ENCODE measurements at places on chromosomes 3 and 15. TPM values are rescaled to one million over a fixed set of nuclear protein-coding genes. Genes with fewer than 3 reads are reported as not detected.

DNA sequence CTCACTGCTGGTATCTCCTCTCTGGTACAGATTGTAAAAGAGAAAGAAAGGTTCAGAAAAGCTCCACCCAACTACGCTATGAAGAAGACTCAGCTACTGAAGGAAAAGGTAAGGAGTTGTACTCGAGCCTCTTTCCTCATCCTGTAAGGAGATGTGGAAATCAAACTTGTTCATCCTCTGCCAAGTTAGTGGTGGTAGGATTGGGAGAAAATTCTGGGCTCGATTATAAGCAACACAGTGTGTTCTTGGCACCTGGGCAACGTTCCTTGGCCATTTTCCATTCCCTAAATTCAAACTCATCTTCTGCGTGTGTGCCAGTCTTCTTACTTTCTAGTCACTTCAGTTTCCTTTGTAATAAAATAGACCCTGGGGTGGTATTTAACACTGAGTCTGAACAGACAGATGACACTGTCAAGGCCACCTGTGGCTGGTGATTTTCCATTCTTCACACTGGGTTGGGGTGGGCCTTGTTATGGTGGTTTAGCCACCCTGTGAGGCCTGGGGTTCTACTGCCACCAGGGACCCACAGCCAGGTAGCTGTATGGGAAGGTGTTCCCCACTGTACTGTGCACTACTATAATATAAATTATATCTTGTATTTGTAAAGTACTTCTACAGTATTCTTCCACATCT, 17.1 kb upstream of the ITPKA start:
- no peaks in the 10 kb centered on the region for H3K4me1 ChIP-seq
- no peak overlapping the region for H3K4me3 ChIP-seq
- H3K36me3 ChIP-seq, result peaks cover 21% of the 10 kb centered on the region
- DNase-seq, result no peak

DNA sequence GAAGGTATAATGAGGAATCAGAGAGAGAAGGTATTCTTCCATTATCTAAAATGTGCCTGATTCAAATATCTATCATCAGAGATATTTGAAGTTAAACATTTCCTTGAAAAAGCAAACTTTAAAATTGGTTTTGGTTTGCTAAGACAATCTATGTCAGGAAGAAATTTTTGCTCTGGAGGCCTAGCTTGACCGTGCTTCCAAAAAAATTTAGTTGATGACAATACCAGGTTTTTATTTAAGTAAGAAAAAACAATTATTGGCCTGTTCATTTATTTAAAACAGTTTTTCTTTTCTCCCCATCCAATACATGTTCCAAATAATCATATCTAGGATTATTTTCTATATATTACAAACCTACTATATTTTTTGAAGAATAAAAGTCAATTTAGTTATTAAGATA, 75.3 kb downstream of the OTOL1 start:
- no peaks in the 10 kb centered on the region for H3K4me1 ChIP-seq
- H3K27me3 ChIP-seq, result no peaks in the 10 kb centered on the region
- H3K36me3 ChIP-seq, result no peaks in the 10 kb centered on the region
- H3K4me3 ChIP-seq, result no peak overlapping the region
- DNase-seq, result no peak
- H3K27ac ChIP-seq, result no peak overlapping the region

GRCh38 chr3:16370872-16371740, 106.1 kb downstream of the OXNAD1 start:
- DNase-seq, result no peak
- H3K27ac ChIP-seq, result no peak overlapping the region
- H3K27me3 ChIP-seq, result no peaks in the 10 kb centered on the region
- no peaks in the 10 kb centered on the region for H3K36me3 ChIP-seq
- no peaks in the 10 kb centered on the region for H3K4me1 ChIP-seq

Gene C2CD4B
- total RNA-seq, result 0.26 TPM

Gene CRYGS
- 2.8 TPM for total RNA-seq

GRCh38 chr3:28547677-28548076, 199.1 kb upstream of the AZI2 start:
- no peak overlapping the region for H3K4me3 ChIP-seq
- no peaks in the 10 kb centered on the region for H3K36me3 ChIP-seq
- H3K27ac ChIP-seq, result no peak overlapping the region
- DNase-seq, result no peak

Gene DUOXA1
- not detected for total RNA-seq

Gene NT5DC2
- 137 TPM for total RNA-seq

Gene ONECUT1
- 0.18 TPM for total RNA-seq
